ENCODE measurements at places on chromosomes 3 and 15.

- DNase-seq: no peak
Observed at GRCh38 chr3:4684976-4685375, 191.8 kb downstream of the ITPR1 start.

- DNase-seq: peak; percentile 81
Observed at GRCh38 chr15:41971089-41971894, 1.1 kb downstream of the EHD4 start.

GRCh38 chr3:124463234-124463633 lies 267.0 kb upstream of the UMPS start:
- DNase-seq: no peak

- DNase-seq: no peak
Observed at GRCh38 chr3:35946121-35946853, 307.0 kb downstream of the ARPP21 start.

DNA sequence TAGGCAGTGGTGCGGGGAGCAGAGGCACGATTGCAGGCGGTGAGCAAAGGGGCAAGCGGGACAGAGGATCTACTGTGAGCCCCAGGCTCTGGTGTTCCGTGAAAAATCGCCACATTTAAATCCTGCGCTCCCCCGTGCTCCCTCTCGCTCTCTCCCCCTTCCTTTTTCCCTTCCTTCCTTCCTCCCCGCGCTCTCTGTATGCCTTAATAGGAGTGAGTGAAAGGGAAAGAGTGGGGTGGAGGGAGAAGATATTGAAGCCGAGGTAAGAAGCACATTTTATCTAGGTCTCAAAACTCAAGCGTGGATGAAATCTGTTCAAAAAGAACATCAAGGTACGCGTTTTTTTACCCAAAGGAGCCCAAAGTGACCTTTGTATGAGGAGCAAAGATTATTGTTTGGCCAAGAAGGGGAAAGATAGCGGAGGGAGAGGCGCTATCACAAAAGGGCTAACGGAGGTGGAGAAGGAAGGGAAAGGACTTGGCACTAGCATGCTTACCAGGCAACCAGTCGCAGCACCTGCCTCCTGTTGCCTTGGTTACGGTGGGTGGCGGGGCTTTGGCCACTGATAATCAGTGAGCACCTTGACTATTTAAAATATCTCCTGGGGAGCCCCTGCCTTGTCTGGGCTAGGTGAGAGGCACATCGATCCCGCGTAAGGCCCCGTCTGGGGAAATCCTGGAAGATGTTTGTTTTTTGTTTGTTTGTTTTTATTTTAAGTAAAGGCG lies 14.9 kb upstream of the AEN start:
- no peak for DNase-seq

- DNase-seq: no peak
Observed at GRCh38 chr15:84921121-84921520, 36.7 kb downstream of the SLC28A1 start.

DNA sequence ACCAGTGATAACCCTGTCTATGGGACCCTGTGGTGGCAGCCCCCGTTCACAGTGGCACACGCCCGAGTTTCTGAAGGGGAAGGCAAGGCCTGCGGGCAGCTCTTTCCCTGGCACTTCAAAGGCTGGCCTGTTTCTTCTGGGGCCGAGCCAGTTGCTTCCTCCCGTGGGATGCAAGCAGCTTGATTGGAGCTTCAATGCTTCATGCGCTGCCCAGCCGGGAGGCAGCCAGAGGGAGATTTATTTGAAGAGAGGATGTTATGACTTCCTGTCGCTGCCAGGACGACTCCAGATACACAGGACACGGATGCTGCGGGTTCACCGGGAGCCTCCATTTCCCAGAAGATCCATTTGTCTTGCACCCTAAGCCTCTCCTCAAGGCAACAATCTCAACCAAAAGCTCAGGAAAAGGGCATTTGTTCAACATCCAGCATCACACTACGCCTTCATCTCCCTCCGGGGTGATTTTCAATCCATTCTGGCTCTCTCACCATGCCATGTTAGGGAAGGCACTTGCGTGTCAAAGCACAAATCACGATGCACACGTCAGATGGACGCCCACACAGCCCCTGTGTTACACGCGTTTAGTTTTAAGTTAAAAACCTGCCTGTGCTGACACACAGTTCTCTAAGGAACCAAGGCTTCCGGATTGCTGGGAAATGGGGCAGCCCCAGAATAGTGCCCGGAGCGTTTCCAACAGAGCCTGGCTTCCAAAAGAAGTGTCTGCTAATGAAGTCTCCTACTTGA lies 330.2 kb downstream of the OCA2 start:
- DNase-seq: no peak

- DNase-seq: no peak
Observed at GRCh38 chr3:65070968-65071367, 383.2 kb upstream of the ADAMTS9 start.

GRCh38 chr3:112365636-112366035 lies 32.7 kb downstream of the CD200 start:
- DNase-seq: no peak

- DNase-seq: no peak
Observed at GRCh38 chr15:48703544-48703943, 58.0 kb upstream of the FBN1 start.

DNA sequence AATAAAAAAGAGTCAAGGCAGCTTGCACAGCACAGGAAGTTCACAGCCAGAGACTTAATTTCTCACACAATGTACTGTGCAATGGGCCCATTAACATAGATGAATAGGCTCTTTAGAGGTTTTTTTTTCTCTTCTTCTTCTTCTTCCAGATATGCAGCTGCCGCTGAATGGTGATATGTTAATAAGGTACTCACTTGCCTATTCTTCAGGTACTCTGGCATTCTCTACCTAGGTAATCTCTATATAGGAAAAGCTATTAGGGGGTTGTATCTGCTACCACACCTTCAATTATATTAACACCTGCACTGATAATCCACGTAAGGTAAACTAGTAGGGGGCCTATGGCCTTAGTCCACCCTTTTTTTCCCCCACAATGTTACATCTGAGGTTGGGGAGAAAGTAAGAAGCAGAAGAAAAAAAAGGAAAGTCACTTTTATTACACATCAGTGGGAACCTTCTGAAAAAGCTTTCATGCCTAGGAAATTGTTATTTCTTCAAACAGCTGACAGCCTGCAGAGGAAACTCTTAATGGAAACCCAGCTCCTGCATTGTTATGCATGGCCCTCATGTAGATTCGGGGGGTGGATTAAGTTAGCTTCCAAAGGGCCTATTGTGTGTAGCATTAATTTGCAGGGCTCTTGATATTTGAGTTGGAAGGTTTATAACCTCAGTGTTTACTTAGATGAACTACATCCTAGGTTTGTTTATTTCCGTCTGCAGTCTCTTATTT lies 525.5 kb downstream of the ZIC1 start:
- no peak for DNase-seq

GRCh38 chr15:43285609-43286037 lies 18.9 kb upstream of the TGM5 start:
- peak; percentile 65 for DNase-seq

DNA sequence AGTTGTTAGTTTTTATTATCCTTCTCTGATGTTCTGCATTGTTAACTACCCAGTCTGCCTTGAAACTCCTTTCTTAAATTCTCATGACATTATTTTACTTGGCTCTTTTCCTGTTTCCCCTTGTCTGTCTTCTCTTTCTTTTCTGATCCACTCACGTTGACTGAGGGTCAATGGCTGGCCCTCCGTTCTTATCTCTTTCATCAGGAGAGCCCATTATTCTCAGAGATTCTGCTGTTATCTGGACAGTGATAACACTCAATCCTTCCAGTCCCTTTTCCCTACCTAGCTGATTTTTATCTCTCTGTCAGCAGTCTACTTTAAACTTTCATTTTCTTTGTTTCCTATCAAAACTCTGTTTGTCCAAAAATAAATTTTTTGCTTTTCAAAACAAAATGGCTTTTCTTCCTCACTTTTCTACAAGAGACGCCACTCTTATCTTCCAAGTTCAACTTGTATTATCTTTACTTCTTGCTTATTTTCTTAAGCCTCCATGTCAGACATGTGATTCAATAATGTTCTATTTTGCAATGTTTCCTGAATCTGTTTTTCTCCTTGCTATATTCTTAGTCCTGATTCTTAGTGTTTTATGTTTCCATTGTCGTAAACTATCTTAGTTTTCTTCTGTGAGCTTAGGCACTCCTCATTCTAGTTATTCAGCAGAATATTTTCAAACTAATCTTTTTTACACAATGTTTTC lies 120.2 kb downstream of the NEDD4 start:
- DNase-seq: no peak

DNA sequence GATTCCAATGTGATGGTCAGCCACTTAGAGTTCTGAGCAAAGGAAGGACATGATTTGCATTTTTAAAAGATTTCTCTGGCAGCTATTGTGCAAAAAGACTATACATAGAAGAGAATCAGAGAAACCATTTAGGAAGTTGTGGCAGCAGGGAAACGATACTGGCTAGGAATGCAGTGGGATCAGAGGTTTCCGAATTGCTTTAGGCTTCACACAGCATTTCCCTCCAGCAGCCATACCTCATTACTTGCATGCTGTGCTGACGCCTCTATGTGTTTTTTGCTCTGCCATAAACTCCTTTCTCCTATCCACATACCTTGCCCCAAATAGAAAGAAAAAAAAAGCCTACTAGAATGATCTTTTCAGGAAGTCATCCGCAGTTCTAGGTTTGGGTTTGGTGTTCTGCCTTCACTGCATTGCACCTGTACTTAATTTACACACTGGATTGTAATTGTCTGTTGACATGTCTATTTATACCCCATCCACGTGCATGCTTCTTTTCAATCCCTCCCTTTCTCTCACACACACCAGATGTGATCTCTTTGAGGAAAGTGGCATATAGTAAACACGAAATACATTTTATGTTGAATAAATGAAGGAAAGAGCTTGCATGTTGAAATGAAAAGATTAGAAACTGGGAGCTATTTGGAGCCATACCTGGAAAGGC lies 860.3 kb upstream of the SEMA6D start:
- DNase-seq: no peak

- no peak for DNase-seq
Observed at GRCh38 chr3:110687138-110687537, 384.5 kb upstream of the NECTIN3 start.

DNA sequence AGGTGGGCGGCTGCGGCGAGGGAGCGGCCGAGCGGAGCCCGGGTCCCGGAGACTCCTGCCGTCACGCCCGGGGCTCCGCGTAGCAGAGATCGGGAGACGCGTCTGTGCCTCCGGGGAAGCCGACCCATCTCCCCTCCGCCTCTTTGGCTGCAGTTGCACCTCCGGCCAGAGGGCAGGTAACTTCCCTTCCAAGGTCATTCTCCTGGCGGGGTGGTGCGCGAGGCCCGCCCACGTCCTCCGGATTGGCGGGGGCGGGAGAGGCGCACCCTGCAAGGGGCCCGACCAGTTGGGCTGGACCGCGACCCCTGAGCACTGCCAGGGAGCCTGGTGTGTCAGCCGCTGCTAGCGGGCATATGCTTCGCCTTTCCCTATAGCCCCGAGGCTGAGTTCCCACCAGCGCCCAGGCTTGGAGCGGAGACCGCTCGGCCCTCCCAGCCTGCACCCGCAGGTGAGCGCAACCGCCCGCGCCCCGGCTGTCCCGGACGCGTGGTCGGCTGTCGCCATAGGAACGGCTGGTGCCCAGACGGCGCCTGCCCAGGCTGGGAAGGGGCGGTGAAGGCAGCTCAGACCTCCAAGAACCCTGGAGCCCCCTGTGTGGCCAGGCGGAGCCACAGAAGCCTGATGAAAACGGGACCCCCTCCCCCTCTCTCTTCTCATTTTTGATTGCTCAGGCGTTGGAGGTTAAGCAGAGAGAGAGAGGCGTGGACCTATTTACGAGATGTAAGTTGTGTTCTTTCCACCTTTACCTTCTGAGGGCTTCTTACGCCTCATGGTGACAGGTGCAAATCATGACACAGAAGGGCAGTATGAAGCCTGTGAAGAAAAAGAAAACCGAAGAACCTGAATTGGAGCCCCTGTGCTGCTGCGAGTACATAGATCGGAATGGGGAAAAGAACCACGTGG lies 453 bp downstream of the ZDHHC23 start:
- peak; percentile 58 for DNase-seq

- no peak for DNase-seq
Observed at GRCh38 chr3:141783632-141784031, 20.4 kb downstream of the GRK7 start.

DNA sequence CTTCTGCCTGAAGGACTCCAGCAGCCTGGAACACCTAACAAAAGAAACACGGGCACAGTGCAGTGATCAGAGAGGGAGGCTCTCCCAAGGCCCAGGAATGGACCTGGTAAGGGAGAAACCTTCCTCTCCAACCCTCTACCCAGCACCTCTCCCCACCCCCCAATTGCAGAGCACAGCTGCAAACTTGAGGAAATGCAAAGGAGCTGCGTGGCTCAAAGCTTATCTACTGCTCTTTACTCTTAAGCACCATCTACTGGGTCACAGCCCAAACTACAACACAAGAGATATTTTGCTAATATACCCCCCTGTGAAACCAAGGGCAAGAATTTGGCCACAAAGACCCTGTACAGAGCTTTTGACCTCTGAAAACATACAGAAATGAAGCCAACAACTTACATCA lies 328.3 kb downstream of the OXSM start:
- DNase-seq: no peak

- DNase-seq: no peak
Observed at GRCh38 chr3:64019879-64020278, 3.4 kb downstream of the PSMD6 start.

DNA sequence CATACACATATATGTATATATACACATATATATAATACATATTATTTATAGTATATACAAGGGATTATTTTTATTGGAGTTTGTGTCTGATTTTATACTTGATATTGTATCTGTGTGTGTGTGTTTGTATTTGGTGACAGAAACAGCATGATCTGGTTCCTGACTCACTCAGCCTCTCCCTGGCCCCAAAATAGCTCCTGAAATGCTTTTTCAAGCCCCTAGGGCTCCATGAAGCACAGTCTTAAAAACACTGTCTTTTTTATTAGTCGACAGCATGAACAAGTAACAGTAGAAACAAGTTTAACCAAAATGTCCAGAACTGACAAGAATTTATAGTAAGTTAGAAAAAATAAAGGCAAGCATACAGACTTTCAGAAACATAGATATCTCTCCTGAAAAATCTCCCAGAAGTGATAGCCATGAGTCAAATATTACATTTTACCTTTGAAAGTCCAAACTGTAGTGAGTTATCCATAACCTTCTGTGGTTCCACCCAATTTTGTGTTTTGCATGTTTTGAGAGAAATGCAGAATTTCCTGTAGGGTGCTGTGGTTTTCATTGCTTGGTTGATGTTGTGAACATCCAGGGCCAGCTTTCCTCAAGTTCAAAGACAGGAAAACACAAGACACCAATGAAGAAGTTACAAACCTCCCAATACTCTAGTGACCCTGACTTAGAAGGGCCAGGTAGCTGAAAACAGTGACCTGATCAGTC lies 98.5 kb upstream of the CCDC80 start:
- DNase-seq: no peak

GRCh38 chr3:20190991-20191390 lies 5.0 kb upstream of the SGO1 start:
- no peak for DNase-seq

GRCh38 chr3:45209526-45209925 lies 16.6 kb downstream of the TMEM158 start:
- no peak for DNase-seq

GRCh38 chr3:37588758-37589157 lies 272.9 kb upstream of the CTDSPL start:
- DNase-seq: no peak

DNA sequence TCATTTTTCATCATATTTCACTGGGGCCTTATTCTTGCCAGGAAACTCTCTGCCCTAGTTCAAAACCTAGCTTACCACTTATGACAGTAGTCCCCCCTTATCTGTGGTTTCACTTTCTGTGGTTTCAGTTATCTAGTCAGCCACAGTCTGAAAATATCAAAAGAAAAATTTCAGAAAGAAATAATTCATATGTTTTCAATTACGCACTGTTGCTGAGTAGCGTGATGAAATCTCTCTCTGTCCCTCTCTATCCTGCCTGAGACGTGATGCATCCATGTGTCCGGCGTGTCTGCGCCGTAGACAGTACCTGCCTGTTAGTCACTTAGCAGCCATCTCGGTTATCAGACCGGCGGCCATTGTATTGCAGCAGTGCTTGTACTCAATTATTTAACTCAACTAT lies 369.9 kb upstream of the MCTP2 start:
- DNase-seq: no peak
